ENCODE measurements at places on chromosomes 1 and 21.

DNA sequence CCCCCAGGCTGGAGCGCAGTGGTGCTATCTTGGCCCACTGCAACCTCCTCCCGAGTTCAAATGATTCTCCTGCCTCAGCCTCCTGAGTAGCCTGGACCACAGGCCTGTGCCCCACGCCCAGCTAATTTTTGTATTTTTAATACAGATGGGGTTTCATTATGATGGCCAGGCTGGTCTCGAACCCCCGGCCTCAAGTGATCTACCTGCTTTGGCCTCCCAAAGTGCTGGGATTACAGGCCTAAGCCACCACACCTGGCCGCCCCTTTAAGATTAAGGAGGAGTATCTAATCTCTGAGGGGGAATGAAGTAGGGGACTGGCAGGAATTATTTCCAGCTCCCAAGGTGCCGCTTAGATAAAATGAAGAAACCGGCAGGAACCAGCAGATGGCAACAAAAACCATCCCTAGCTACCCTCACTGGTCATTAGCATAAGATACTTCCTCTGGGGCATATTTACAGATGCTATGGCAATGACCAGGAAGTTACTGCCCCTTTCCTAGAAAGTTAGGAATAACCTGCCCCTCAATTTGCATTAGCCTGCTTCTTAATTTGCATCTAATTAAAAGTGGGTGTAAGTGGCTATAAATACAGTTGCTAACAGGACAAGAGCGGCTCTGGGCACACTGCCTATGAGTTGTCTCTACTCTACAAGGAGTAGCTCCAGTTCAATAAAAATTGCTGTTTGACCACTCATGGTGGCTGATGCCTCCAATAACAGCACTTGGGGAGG lies 7.1 kb upstream of the NSUN4 start:
- DNase-seq: no peak

DNA sequence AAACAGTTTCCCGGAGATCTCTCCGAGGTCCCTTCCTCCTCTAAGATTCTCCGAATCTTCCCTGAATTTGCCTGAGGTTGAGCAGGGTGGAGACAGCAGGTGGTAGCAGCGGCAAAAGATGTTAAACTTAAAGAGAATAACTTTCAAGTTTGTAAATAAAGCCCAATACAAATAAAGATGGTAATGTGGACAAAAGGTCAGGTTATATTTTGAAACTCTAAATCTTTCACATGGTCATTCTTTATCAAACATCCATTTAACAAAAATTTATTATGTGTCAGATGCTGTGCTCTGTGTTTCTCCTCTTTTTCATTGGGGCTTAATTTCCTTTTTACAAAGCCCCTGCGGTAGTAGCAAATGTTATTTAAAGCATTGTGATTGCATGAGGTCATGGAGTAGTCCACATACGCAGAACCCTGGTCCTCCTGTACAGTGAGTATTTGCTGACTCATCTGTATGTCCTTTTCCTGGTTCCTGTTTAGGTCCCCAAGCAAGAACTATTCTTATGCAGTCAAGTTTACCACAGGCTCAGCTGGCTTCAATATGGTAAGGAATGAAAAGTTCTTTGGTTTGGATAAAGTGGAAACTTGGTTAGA lies 119.2 kb downstream of the ITSN1 start:
- DNase-seq: peak; percentile 32

- no peak for DNase-seq
Observed at GRCh38 chr1:227170361-227171166, 147.7 kb downstream of the CDC42BPA start.

DNA sequence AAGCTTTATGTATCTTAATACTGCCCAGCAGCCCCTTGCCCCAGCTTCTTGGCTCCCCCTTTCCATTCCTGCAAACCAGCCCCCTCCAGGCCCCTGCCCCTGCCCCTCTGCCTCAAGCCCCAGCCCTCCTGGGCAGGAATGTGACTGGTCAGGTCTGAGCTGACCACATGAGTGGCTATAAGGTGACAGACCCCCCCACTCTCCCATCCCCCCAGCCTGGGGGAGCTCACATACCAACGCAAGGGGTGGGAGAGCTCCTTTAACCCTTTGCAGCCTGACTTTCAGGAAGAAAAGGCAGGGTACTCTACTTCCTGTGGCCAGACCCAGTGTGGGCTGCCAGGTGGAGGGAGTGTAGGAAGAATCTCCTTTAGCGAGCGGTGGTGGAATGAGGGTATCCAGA lies 33.2 kb downstream of the AHDC1 start:
- DNase-seq: no peak

GRCh38 chr1:212293579-212293978 lies 8.4 kb downstream of the PPP2R5A start:
- DNase-seq: no peak

Data from heart left ventricle (tissue), 16 donors.